ENCODE measurements at places on chromosomes 1 and 21.

- DNase-seq = no peak
Measured at GRCh38 chr21:46273341-46273740, 12.1 kb downstream of the MCM3AP start.

DNA sequence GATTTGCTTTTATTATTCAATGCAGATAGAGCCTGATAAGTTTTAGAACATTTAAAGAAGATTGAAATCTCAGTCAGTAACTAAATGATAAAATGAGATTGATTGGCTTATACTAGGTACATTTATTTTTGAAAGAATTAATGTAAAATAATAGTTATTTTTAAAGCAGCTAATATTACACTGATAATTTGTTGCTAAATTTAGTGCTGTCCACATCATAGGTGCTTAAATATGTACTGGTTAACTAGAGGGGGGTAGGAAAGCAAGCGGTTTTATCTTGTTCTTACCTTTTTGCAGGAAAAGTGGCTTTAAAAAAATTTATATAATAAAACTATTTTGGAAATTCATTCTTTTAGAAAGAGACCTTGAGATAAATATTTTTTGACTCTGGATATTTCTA lies 40.4 kb upstream of the RWDD3 start:
- DNase-seq = no peak

- no peak for DNase-seq
Measured at GRCh38 chr1:21397813-21398188, 42.1 kb upstream of the NBPF3 start.

DNA sequence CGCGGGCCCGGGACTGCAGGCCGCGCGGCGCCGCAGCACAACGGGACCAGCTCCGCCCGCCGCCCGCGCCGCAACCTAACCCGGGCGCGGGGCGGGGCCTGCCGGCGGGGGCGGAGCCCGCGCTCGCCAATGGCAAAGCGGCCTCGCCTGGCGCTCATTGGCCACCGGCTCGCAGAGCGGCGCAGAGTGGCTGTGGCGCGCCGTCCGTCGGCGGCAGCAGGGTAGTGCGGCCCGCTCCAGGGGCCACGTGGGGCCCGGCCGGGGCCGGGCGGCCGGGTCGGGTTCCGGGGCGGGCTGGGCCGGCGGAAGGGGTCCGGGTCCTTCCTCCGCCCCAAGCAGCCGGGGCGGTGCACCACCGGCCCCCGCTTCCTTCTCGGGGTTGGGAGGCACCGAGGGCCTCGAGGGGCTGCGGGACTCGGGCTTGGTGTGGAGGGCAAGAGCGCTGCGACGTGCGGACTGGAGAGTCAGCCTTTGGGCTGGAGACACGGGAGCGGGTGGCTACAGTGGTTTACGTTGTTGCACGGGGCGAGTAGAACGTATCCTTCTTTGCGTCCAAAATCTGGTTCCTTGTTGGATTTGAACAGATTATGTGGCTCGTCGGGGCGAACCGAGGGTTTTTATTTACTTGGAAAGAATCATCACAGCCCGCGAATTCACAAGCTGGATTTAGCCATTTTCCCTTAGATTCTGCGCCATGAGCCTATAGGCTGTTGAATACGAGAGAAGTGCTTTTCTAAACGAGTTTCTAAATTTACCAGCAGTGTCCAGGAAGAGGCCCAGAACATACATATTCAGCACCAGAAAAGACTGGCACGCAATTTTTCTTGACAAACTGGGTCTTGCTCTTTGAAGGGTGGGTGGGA lies at the start of gene SRM:
SRM (minus strand) TSS at position 51 of the 863 bp plus-strand sequence. CDS start 75 bp downstream, outside the sequence.
- DNase-seq = peak; percentile 89

GRCh38 chr21:44758781-44759627 lies 42.6 kb downstream of the UBE2G2 start:
- no peak for DNase-seq

GRCh38 chr1:91736715-91737615 lies 149.0 kb downstream of the TGFBR3 start:
- DNase-seq = no peak

DNA sequence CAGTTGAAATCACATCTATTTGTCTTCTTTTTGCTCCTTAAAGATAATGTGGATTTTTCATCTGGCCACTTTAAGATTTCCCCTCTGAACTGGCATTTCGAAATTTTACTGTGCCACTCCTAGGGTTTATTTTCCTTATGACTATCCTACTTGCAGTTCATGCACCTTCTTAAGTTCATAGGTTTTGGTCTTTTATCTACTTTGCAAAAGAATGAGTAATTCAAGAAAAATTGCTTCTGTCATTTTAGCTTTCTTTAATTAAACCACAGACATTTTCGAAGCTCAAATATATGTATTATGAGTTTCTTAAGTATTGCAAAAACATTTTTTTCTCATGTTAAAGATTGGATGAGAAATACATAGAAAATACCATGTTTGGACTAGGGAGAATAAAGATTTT lies 1244.8 kb upstream of the TMPRSS15 start:
- no peak for DNase-seq

- no peak for DNase-seq
Measured at GRCh38 chr1:200015811-200016210, 11.7 kb upstream of the NR5A2 start.

GRCh38 chr1:203271962-203272632 lies 33.2 kb upstream of the BTG2 start:
- DNase-seq = no peak

- DNase-seq = no peak
Measured at GRCh38 chr1:85295654-85296053, 19.2 kb upstream of the BCL10 start.

- DNase-seq = no peak
Measured at GRCh38 chr1:217040711-217041455, 317.7 kb upstream of the ESRRG start.

- no peak for DNase-seq
Measured at GRCh38 chr1:30615816-30616590, 107.4 kb downstream of the MATN1 start.

GRCh38 chr21:35020902-35021301 lies 28.2 kb downstream of the RUNX1 start:
- DNase-seq = no peak

DNA sequence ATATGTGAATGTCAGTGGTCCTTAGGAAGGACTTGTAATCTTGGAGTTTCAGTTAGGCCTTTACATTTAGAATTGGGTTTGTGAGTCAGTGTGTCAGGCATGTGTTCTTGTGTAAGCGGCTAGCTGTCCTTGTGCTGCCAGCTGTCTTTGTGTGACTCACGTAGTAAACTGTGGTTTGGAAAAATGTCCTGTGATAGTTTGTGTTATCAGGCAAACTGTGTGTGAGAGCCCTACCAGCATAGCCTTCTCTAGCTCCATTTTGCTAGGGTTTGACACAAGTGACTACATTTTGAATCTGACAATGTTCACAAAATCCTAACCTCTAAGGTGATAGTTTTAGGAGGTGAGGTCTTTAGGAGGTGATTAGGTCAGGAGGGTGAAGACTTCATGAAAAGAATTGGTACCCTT lies 6.9 kb upstream of the SLC35D1 start:
- DNase-seq = no peak

GRCh38 chr1:119141020-119141424 lies 569 bp upstream of the WARS2 start:
- peak; percentile 6 for DNase-seq

DNA sequence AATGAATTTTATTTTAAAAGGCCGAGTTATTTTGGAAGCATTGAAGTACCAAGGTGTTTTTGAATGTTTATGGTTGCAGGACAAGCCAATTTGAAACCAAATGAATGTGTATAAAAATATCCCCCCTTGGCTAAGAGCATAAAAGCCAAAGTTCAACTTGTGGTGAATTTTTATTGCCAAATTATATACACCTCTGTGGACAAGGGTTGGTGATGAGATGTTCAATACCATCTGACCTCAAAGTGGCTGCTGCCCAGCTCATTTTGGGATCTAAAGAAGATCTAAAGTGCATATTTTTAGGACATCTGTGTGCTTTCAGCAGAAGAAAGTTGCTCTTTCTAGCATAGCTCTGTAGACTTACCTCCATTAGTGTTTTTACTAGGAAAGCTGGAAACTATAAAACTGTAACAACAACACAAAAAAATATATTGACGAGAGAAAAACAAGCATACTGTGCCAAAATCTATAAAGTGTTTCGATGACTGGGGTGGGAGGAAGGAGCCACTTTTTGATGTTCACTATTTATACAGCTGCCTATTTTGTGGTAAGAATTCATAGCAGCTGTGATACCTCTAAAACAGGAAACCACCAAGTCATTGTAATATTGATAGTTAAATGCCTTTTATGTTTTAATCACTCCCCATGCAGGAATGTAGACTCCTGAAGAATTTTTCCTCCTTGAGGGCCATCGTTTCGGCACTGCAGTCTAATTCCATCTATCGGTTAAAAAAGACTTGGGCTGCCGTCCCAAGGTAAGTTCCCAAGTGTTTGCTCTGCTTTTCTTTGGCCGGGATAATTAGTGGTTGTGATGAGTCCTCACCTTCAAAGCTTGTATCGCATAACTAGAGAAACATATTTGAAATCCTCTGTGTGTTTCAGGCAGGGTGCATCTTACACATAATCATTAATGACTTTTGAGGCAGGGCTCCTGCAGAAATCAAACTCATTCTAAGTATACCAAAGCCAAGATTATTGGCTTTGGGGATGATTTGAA lies 83.2 kb downstream of the RGL1 start:
- DNase-seq = no peak

GRCh38 chr1:36268981-36269380 lies 37.2 kb upstream of the SH3D21 start:
- no peak for DNase-seq

DNA sequence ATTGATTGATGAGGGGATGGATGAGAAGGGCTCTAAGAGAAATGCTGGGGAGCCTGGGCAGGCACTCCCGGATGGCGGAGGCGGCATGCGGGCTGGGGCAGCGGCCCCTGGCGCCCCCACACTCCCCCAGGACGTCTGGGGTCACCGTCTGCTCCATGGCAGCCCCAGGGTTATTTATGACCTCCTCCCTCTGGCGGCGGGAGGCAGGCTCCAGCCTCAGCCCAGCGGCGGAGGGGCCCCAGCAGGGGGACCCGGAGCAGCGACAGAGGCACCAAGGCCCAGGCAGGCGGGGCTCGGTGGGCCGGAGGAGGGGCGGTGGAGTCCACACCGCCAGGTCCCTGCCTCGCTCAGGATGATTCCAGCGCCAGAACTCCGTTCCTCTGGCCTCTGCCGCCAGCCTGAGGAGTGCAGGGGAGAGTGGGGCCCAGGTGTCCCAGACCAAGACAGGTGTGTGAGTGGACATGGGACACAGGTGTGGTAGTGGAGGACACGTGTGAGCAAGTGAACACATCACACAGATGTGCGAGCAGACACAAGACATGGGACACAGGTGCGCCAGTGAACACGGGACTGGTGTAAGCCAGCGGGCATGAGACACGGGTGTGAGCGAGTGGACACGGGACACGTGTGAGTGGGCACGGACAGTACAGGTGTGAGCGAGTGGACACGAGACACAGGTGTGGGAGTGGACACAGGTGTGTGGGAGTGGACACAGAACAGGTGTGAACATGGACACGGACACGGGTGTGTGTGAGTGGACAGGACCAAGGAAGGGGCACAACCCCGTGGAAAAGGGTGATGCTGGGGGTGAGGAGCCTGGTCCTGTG lies 2.5 kb upstream of the SAMD11 start:
- DNase-seq = no peak

DNA sequence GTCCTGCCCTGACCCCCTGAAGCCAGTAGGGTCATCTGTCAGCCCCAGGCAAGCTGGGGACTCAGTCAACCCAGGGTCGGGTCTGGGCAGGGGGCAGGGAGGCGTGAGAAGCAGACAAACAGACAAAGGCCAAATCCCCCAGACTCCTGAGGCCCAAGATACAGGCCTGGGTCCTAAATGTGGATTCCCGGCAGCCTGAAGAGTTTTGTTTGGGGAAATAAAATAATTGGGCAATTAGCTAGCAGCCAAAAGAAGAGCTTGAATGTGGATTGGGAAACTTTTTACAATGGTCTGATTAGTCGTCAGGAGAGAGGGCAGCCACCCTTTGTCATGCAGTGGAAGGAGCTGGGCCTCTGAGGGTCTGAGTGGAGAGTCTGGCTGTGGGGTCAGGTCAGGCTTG lies 4.5 kb upstream of the LEFTY2 start:
- DNase-seq = no peak

DNA sequence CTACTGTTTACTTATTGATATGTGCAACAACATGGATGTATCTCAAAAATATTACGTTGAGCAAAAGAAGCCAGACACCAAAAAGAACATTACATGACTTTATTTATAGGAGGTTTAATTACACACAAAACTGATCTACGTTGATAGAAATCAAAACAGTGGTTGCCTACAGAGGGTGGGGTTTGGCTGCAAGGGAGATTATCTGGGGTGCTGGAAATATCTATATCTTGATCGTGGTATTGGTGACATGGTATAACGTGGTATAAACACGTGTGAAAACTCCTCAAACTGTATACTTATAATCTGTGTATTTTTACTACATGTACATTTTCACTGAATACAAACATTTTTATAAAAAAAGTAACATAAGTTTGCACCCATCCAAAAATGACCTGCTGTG lies 38.9 kb downstream of the S1PR1 start:
- DNase-seq = no peak

DNA sequence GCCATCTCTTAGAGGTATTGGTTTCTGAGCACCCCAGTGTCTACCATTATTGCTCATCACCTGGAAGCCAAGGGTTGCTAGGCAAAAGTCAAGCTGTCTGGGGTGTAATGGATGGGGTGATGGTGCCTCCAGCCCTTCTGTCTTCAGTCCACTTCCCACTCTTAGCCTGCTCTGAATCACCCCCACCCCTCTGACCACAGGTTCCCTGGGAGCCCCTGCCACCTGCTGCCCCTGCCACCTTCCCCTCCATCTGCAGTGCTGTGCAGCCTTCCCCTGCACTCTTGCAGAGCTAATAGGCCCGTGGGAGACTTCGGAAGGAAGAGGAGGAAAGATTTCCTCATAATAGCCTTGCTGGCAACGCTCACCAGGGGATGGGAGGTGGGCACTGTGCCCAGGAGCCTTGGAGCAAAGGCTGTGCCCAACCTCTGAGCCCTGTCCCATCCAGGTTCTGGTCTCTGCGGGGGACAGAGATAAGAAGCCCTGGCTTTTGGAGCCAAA lies 35.5 kb downstream of the CAPN2 start:
- DNase-seq = no peak

- no peak for DNase-seq
Measured at GRCh38 chr1:204079608-204079999, 6.7 kb downstream of the SOX13 start.

Data from stimulated activated CD4-positive, alpha-beta T cell treated with anti-CD3 and anti-CD28 coated beads, Interleukin-15, amount 100 ng/mL, for 1 hour (primary cell).